ENCODE measurements at places on chromosomes 6 and 20.
A peak's percentile ranks its signal among the peaks of the same experiment; 100 is the strongest.

- DNase-seq = peak; percentile 3
Observed at GRCh38 chr6:87241304-87241703, 81.1 kb upstream of the SMIM8 start.

- DNase-seq = no peak
Observed at GRCh38 chr20:52235129-52235528, 43.5 kb upstream of the ZFP64 start.

GRCh38 chr6:133245422-133245903 is 4.3 kb downstream of the EYA4 start:
- no peak for DNase-seq

- DNase-seq = no peak
Observed at GRCh38 chr6:52787917-52788316, 15.7 kb downstream of the GSTA1 start.

GRCh38 chr20:55538261-55538908 is 466.9 kb downstream of the CBLN4 start:
- no peak for DNase-seq

- no peak for DNase-seq
Observed at GRCh38 chr20:32685541-32686529, 12.1 kb upstream of the C20orf203 start.

GRCh38 chr6:30647242-30648116 is 546 bp downstream of the C6orf136 start:
- DNase-seq = peak; percentile 57

DNA sequence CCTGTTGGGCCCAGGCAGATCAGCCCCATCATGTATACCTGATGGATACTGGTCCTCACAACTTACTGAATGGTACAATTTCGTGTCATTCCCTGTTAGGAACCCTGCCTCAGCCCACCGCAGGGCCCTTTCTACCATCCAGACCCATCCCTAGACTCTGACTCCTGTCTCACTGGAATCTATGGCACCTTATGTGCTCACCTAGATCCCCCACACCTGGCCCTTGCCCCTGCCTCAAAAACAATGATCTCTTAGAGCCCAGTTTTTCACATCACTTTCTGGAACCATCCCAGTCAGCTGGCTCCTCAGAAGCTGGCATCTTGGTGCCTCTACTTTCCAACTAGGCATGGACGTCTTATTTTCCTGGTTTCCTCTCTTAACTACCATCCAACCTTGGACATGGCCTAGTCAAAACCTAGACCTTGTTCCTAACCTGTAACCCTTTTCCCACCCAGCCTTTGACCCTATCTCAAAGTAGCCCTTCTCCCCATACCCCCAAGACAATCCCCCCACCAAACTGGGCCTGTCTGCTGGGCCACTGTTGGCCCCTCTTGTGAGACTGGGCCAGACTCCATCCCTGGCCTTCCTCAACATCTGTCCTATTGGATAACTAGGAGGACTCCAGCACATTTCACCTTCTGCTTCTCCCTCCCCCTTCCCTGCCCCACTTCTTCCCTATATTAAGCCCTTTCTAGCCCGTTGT is 981 bp downstream of the HM13 start:
- no peak for DNase-seq

- DNase-seq = no peak
Observed at GRCh38 chr20:4661191-4661590, 60.5 kb upstream of the PRND start.

- DNase-seq = no peak
Observed at GRCh38 chr20:64159711-64160110, 4.5 kb upstream of the MYT1 start.

DNA sequence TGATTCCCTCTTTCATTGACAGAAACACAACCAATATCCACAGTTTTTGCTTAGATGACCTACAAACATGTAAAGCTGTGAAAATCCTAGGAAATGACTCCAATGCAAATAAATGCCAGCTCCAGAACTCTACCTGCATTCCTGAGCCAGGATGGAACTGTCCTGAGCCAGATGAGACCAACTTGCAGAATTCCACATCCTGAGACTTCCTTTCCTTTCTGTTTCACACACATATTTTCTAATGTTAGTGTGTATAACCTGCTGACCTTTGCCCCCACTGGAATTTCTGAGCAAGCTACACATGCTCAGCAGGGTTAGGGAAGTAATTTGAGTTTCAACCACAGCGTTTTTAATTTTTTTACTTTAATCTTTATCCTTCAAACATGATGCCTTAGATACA is 69.6 kb upstream of the ADGRF1 start:
- DNase-seq = peak; percentile 20

GRCh38 chr6:149212892-149213801 is 104.4 kb upstream of the TAB2 start:
- DNase-seq = no peak

DNA sequence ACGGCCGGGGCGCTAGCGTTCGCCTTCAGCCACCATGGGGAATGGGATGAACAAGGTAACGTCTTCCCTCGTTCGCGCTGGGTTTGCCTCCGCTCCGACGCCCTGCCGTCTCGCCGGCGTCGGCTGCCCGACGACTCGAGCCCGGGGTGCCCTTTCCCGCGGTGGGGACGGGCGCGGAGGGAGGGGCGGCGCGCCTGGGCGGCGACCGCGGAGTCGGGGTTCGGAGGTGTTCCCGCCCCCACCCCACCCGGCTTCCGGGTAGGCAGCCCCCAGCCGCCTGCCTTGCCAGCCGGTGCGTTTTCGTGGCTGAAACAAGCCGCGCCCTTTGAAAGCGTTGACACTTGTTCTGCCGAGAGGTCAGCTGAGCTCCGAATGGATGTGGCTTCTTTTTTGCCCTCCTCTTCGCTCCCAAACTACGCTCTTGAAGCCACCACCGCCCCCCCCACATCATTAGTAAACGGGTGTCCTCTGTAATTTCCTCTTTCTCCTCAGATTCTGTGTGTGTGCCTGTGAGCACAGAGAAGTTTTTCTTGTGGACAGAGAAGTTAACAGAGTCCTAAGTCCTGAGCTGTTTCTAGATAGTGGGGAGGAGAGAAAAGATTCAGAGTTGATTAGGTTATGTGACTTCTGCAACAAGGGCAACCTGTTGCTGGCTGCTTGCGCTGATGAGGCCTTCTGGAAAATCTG is 362 bp downstream of the DUSP22 start:
- peak; percentile 48 for DNase-seq

DNA sequence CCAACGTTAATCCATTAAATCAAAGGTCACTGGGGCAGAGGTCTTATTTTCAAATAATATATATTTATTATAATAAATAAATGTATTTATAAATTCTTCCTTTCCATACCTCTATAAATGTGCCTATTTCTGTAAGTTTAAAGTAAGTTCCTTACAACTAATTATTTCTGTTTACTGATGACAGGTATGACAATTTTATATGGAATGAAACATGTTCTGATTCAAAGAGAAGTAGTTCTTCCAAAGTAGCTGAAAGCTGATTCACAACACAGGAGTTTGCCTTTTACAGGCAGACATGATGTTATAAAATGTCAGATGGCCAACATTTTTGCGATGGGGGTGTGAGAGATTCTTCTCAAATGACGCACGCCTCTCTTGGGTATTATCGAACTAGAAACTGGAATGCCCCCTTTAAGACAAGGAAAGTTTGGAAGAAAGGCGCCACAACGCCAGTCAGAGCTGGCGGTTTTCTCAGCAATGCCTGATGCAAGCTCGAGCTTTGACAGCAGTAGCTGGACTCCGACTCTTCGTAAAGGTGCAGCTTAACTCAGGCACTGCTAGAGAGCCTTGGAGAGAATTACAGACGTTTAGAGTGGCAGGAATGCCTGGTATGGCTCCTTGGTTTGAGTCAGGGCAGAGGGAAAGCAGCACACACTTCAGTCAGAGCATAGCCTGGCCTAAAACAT is 92.1 kb downstream of the FOXC1 start:
- peak; percentile 80 for DNase-seq

DNA sequence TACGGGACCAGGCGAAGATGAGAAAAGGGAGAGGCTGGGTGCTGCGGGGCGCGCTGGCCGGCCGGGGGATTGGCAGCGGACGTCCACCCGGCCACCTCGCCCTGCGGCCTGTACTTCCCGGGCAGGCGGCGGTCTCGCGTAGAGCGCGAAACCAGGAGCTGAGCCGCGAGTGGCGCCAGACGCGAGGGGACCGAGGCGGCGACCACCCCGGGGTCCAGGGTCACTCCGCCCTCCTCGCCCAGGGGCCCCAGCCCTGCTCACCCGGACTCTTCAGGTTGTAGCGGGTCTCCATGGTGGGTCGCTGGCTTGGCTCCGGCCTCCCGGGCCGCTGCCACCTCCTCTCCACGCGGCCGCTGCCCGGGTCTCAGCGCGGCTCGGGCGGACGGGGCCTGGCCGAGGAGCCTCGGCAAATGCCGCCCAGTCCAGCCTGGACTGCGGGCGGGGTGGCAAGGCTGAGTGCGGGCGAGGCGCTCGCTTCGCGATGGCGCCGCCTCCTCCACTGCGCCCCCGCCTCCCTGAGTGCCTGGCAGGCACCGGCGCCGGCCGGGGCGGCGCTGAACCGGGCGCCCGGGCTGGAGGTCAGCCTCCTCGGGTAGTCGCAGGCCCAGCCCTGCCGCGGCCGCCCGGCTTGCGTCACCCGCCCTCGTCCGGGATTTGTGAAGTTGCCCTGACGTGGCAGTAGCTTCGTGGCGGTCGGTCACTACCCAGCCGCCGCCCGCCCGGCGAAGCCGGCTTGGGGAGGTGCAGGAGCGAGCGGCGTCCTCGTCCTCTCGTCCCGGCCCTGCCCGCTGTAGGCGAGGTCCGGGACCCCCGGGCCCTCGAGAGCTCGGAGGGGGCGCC is at the start of gene UBE2J1:
Gene UBE2J1, minus strand, starts transcription at position 445 of the 840 bp plus-strand sequence. Its CDS starts 153 bp downstream, at position 292.
- peak; percentile 89 for DNase-seq

DNA sequence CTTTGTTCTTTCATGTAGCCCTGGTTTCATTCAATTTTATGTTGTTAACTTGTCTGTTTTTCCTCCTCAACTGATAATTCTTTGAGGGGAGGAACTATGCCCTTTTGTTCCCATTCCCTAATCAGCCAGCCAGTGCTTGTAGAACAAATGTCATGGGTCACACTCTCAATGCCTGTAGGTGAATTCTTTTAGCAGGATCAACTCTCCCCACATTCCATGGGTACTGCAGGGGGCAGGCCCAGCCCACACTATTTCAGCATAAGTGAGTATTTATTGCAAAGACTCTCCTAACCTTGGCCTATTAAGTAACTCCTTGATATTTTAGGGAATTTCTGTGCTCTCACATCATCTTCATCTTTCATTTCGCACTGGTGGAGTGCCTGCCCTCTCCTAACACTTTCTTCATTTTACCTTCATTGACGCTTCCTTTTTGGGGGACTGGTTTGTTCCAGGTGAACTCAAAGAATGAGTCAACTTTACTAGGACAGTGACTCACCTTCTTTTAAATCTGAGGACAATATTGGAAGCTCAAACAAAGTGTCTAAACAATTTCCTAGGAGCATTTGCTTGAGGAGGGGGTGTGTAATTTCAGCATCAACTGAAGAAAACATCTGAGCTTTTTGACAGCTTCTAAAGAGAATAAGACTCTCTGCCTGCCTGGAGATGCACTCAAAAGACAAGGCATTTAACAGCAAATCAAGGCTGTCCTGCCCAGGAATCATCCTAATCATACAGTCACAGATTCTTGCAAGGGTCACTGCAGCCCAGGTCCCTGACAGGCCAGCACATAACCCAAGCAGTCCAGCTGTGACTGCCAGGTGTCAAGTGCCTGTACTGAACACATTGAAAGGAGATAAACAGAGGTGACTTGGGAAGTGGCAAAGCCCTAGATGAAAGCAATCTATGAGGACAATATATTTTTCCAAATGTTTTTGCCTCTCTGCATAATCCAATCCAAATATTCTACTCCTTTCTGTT is 263.9 kb upstream of the PRND start:
- DNase-seq = no peak

GRCh38 chr6:84872996-84873723 is 108.8 kb upstream of the TBX18 start:
- no peak for DNase-seq

DNA sequence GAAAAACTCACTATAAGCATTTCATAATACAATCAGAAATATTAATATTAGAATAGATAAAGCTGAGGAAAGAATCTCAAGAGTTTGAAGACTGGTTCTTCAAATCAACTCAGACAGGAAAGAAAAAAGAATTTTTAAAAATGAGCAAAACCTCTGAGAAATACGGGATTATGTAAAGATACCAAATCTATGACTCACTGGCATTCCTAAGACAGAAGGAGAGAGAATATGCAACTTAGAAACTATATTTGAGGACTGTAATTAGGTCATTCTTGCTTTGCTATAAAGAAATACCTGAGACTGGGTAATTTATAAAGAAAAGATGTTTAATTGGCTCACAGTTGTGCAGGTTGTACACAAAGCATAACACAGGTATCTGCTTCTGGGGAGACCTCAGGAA is 665.1 kb downstream of the RNF144B start:
- DNase-seq = no peak

DNA sequence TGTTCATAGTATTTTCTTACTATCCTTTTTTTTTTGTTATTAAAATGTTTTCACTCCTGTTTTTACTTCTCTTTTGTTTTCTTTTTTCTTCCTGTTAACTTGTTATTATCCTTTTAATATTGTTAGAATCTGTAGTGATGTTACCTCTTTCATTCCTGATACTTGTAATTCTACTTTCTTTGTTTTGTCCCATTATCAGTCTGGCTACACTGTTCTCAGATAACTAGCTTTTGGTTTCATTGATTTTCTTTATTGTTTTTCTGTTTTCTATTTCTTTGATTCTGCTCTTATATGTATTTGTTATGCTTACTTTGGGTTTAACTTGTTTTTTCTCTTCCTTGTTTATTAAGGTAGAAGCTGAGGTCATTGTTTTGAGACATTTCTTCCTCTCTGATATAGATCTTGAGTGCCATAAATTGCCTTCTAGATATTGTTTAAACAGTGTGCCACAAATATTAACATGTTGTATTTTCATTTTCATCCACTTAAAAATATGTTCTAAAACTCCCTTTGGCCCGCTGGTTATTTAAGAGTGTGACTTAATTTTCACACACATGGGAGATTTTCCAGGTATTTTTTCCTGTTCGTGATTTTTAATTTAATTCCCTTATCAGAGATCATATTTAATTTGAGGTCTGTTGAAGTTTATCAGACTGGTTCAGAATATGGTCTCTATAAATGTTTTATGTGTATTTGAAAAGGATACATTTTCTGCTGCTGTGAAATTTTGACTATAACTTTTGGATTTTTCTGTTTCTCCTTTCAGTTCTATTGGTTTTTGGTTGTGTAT is 6.7 kb downstream of the XRN2 start:
- no peak for DNase-seq

GRCh38 chr20:32823737-32824588 is 4.2 kb downstream of the MAPRE1 start:
- DNase-seq = no peak

- DNase-seq = no peak
Observed at GRCh38 chr6:139060332-139060731, 31.8 kb downstream of the ABRACL start.

- DNase-seq = no peak
Observed at GRCh38 chr6:65780691-65781090, 73.7 kb upstream of the EYS start.

GRCh38 chr20:21126581-21126870 is 644 bp downstream of the KIZ start:
- DNase-seq = no peak

GRCh38 chr20:12687476-12687875 is 321.3 kb upstream of the SPTLC3 start:
- DNase-seq = no peak

- no peak for DNase-seq
Observed at GRCh38 chr6:90612313-90612680, 25.4 kb upstream of the MAP3K7 start.

Data from ACHN (cell line).